ENCODE measurements at places on chromosomes 13 and 19. TPM values are rescaled to one million over a fixed set of nuclear protein-coding genes. Genes with fewer than 3 reads are reported as not detected.
A peak's percentile ranks its signal among the peaks of the same experiment; 100 is the strongest.

Gene ARHGAP45
- 13.6 TPM for total RNA-seq

Gene ZNF729
- not detected for total RNA-seq

Gene TTYH1
- 1.1 TPM for total RNA-seq

DNA sequence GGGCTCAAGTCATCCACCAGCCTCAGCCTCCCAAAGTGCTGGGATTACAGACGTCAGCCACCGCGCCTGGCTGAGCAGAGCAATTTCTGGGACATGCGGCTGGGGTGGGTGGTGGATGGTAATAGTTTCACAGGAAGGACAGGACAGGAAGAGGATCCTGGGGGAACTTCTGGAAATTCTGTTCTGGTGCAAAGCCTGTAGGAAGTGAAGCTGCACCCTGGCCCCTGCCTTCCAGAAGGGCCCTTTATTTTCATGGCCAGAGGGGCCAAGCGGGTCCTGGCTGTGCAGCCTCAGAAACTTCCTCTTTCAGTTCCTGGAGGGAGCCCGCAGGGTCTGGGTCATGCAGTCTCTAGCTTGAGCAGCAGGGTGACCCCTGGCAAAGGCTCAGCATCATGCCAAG lies 15.7 kb downstream of the FEM1A start:
- DNase-seq = no peak

- no peak for DNase-seq
These were observed 198.2 kb downstream of the EFNB2 start for GRCh38 chr13:106337096-106337850.

DNA sequence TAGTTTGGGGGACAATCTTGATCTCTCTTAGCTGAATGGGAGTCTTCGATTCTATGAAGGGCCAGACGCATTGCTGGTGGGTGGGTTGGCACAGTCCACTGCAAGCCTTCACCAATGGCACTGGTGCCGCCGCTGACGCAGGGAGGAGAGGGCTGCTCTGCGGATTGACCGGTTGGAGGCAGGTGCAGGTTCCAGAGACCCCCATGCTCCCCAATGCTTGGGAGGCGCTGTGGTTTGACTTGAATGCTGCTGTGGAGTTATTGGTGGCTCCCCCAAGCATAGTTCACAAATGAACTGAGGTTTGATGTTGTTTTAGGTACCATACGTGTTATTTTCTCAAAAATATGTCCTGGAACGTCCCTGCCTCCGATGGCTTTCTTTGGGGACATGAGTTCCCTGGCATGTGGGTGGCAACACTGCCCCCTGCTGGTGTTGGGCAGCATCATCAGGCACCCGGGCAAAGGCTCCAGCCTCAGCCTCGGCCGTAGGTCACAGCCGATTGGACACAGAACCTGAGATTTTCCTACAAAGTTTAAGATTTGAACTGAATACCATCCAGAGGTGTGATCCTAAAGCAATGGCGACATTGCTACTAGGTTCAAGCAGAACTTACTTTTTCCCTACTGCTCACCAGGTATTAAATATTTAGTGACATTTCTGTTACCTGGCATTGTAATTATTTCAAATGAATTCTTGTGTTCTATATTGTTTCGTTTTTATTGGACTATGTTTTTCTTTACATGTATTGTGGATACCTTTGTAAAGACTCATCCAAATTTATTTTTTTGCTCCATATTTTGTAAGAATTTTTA lies 95.5 kb downstream of the ANKRD10 start:
- DNase-seq = peak; percentile 83

DNA sequence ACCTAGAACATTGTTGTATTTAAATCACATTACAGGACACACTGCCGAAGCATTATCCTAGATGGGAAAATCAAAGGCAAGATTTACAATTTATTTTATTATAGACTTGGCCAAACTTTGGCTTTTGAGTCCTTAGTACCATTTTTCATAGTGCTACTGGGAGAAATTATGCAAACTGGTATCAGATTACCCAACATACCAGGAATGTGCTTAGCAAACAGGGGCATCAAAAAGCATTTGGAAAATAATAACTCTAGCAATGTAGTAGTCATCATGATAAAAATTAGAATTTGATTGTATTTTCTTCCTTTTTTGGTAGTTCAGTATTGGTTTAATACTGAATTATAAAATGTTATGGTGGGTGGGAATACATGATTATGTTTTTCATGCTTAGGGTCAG lies 34.0 kb downstream of the GPC6 start:
- DNase-seq = no peak

- DNase-seq = no peak
These were observed 9.2 kb upstream of the GNA11 start for GRCh38 chr19:3084943-3085342.

- DNase-seq = no peak
These were observed 16.6 kb downstream of the PLK5 start for GRCh38 chr19:1540365-1540925.

- DNase-seq = no peak
These were observed 9.7 kb downstream of the LPAR6 start for GRCh38 chr13:48403151-48403631.
